DMS53 (cell line): ENCODE measurements at places on chromosomes 12 and 14.

GRCh38 chr12:99392091-99392850 lies 255.3 kb upstream of the GARIN6 start:
- DNase-seq: no peak

DNA sequence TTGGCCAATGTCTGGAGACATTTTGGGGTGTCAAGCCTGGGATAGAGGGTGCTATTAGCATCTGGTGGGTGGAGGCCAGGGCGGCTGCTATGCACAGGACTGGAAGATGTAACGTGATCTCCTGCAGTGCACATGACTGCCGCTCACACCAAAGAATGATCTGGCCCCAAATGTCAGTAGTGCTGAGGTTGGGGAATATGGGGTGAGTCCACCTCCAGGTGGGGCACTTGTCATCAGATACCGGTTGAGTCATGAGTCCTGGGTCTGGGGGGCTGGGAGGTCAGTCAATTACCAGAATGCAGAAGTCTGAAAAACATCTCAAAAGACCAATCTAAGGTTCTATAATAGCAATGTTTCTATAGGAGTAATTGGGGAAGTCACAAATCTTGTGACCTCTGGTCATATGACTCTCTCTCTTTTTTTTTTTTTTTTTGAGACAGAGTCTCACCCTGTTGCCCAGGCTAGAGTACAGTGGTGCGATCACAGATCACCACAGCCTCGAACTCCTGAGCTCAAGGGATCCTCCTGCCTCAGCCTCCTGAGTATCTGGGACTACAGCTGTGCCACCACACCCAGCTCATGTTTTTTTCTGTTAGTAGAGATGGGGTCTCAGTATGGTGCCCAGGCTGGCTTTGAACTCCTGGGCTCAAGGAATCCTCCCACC lies 6.0 kb upstream of the SDSL start:
- no peak for DNase-seq

- no peak for DNase-seq
These were observed 5.7 kb upstream of the GPR65 start for GRCh38 chr14:87999277-87999676.

DNA sequence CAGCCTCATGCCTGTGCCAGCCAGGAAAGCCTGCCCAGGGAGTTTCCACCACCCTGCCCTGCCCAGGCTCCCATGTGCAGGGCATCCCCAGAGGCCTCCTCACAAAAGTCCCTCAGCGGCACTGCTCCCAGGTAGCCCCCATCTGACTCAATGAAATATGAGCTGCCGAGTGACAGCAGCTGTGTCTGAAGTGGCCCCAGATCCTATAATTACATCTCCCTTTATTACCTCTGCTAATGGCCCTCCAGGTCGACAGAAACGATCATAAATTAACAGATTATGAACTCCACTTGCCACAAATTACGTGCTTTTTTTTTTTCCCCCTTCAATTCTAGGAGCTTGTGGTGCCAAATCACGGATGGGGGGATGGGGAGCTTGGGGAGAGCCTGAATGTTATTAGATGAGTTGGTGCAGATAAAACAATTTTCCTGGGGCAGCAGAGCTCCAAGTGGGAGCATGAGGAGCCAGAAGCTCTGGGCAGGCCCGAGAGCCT lies 110.4 kb downstream of the ESRRB start:
- peak; percentile 34 for DNase-seq

GRCh38 chr12:4564818-4565217 lies 2.8 kb downstream of the DYRK4 start:
- no peak for DNase-seq

DNA sequence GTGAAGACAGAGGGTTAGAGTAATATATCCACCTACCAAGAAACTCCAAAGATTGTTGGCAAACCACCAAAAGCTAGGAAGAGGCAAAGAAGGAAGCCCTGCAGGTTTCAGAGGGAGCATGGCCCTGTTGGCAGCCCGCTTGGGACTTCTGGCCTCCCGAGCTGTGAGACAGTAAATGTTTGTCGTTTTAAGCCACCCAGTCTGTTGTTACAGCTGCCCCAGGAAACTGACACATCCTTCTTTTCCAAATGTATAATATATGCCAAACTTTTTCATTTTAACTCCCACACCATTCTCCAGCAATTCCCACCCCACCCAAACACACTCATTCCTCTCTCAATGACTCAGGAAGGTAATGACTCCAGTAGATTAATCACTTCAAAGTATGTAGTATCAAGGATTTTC lies 74.0 kb downstream of the RPS29 start:
- no peak for DNase-seq

DNA sequence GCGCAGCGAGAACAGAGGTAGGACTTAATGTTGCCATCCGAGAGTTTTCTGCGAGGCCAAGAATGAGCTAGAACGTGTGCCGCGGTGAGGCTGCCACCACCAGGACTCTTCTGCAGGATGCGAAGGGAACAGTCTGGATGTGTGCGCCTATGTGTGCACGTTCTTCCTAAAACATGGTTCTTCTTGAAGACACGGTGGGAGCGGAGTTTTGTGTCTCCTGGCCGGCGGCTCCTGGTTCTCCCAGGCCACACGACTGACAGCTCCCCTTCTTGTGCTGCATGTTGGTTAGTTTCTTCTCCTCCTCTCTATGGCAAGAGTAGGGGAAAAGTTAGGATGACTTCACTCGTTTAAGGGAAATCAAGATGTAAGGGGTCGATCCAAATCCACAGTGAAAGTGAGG lies 56.2 kb upstream of the CORO1C start:
- no peak for DNase-seq

GRCh38 chr12:31896514-31897039 lies 62.6 kb upstream of the RESF1 start:
- no peak for DNase-seq

GRCh38 chr12:94732367-94732990 lies 82.1 kb upstream of the TMCC3 start:
- DNase-seq: no peak

- no peak for DNase-seq
These were observed 81.4 kb downstream of the LRP6 start for GRCh38 chr12:12185414-12185813.

DNA sequence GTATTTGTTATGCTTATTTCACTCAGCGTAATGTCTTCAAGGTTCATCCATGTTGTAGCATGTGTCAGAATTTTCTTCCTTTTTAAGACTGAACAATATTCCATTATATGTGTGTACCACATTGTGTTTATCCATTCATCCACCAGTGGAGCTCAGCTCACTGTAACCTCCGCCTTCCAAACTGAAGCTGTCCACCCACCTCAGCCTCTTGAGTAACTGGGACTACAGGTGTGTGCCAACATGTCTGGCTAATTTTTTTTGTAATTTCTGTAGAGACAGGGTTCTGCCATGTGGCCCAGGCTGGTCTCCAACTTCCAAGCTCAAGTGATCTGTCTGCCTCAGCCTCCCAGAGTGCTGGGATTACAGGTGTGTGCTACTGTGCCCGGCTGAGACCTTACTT lies 21.1 kb downstream of the CCDC77 start:
- DNase-seq: no peak

- peak; percentile 59 for DNase-seq
These were observed 48.5 kb downstream of the VCPKMT start for GRCh38 chr14:50067723-50068495.

GRCh38 chr12:125381373-125381772 lies 316.1 kb downstream of the AACS start:
- DNase-seq: no peak

GRCh38 chr12:1864867-1865266 lies 44.5 kb downstream of the LRTM2 start:
- DNase-seq: no peak

- DNase-seq: no peak
These were observed at the start of gene KRT78 for GRCh38 chr12:52848661-52849255. KRT78 (minus strand) TSS chr12:52848994; CDS start chr12:52848930, 64 bp downstream.

- peak; percentile 88 for DNase-seq
These were observed 34.6 kb downstream of the SPRING1 start for GRCh38 chr12:116703214-116703795.

- no peak for DNase-seq
These were observed 169.5 kb upstream of the EGLN3 start for GRCh38 chr14:34120185-34120977.

DNA sequence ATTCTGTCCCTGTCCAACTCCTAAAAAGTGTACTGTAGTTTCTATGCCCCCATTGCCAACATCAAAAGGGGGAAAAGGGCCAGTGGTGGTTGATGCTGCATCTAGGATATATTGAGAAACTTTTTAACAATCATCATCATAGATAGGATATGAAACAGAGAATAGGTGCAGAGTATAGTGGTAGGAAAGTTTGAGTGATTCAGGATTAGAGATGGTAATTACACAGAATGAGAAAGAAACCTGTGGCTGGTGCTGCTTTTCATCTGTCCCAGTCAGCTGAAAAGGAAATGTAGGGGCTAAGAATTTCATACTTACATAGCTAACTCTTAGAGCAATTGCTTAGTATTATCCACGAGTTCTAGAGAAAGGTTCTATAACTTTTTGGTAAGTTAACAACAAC lies 67.6 kb downstream of the GTF2A1 start:
- DNase-seq: no peak
